ENCODE measurements at places on chromosomes 3 and 15.
A peak's percentile ranks its signal among the peaks of the same experiment; 100 is the strongest.

DNA sequence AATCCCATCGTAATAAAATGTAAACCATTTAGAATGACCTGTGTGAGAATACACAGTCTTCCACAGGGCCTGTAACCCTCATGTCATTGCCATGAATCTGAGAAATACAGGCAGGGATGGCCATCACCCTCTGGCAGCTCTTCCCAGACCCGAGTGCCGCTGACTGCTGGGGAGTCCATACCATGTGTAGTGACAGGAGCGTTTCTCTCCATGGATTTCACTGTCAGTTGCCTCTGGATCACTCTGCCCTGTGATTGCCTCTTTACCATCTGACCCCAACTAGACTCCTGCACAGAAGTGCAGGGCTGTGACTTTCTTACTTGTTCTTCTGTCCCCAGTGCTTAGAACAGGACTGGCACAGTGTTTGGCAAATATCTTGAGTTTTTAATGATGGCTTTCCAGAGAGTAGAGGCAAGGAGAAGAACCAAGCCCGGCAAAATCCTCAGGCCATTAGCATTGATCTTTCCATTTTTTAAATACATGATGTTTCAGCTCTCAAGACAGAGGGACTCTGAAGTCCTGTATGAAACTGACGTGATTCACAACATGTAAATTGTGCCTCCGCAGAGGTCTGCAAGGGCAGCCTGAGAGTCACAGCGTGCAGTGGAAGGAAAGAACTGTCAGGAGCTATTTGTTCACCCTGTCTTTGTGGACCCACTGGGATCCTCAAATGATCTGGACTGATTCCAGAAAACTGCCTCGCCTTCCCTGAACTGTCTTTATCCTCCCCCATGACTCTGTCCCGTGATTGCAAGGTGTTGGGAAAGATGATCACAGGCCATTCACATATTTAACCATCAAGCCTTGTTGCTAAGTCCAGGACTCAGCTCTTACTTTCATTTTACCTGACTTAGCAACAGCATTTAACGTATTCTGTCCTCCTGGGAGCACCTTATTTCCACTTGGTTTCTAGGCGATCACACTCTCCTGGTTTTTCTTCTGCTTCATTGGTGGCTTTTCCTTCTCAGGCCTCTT, 354.9 kb downstream of the EPHB1 start:
- no peak for DNase-seq

DNA sequence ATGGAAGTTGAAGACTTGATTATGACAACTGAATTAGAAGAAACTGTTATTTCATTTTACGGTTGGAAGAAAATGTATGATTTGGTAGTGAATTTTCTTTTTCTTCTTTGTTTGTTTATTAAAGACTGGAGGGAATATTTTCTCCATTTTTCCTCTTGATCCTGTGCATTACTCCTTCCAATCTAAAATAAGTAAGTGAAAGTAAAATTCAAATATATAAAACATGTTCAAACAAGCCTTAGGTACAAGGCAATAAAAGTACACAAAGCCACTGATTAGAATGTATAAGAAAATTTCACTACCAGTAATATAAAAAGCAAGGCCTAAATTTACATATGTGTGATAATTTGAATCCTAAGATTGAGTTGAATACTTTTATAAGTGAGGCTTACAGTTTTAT, 181.2 kb upstream of the MME start:
- DNase-seq = no peak

DNA sequence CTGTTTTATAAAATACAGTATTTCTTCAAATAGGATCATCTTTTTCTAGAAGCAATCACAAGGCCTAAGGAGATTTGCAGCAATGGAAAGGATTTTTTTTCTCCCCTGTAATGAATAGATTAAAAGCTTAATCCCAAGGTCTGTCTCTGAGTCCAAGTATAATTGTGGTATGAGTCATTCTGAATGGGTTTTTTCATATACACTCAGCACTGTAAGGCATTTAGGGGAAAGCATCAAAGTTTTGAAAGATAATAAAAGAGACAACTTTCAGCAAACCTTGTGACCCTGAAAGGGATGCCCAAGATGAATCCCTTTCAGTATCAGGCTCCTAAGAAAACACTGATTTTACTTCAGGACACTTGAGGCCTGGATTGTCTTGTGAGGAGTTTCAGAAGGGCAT, 23.3 kb upstream of the LARS2 start:
- no peak for DNase-seq

DNA sequence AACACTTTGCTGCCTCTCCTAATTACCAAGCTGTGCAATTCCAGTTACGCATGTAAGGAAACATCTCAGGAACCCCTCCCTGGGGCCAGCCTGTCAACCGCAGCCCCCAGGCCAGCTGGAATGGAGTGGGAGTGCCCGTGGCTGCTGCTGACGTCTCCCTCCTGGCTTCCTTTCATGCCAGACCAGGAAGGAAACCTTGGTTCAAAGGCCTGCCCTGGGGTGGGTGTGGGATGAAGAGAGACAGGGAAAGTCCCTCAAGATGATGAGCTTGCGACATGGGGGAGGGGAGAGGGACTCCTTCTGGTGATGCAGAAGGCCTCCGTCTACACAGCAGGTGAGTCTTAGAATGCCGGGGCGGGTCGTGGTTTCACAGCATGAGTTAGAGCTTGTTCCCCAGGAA, 11.4 kb upstream of the CYP11A1 start:
- DNase-seq = no peak

GRCh38 chr3:15345608-15346137, 13.3 kb upstream of the SH3BP5 start:
- no peak for DNase-seq

DNA sequence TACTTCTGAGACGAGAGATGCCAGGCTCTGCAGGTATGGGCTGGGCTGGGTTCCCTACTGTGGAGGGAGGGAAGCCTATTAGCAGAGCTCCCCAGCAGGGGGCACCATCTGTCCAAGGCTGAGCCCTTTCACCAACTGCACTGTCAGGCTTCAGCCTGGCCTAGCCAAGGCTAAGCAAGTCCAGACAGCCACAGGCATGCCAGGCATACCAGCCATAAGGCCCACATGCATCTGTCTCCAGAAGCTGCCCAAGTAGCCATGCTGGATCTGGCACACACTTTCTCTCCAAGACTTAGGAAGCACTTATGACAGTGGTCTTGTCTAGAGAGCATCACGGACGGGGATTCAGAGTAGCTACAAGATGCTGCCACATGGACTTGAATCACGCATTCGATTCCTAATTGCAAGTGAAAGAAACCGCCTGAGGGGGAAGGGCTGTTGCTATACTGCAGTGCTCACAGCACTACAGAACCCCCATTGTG, 28.3 kb downstream of the RUVBL1 start:
- DNase-seq = peak; percentile 27

DNA sequence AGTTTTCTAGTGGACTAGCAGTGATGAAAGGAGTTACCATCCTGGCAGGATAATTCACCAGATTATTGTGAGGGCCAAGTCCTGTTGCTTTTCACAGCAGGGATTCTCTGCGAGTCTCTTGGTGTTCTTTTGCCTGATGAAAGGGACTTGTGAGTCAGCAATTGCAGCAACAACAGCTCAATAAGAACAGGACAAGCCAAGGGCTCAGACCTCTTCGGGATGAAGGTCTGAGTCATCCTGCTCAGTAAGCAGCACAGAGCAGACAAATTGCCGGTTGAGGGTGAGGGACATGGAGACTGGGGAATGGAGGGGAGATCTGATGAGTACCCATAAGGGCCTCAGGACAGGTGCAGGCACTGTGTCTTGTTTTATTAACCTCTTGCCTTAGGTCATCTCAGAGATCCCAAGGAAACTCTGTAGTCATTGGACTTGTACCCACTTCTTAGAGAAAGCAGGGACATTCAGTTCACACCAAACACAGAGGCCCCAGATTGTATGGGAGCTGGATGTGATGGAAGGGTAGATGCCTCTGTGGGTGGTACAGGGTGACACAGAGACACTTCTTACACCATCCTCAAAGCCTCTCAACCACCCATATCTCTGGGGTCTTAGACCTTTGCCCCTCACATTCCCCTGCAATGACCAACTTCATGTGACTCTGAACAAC, 173.8 kb upstream of the TLE3 start:
- DNase-seq = peak; percentile 16
